ENCODE measurements at places on chromosomes 16 and 17.

DNA sequence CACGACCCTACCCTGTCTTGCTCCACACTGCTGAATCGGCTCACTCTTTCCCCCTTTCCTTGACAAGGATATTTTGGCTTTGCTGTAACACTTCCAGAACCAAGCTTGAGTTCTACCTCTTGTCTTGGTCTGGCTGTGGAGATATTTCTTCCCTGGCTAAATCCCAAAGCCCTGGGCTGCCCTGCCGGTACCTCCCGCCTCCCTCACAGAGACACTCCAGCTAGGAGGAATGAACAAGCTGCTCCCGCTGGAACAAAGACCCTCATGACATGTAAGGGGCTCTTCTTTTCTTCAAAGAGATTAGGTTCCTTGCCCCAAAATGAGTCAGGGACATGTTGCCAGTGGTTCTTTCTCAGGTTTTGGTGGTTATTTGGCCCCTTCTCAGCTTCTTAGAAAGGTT, 10.8 kb downstream of the INPP5K start:
- no peak for DNase-seq

DNA sequence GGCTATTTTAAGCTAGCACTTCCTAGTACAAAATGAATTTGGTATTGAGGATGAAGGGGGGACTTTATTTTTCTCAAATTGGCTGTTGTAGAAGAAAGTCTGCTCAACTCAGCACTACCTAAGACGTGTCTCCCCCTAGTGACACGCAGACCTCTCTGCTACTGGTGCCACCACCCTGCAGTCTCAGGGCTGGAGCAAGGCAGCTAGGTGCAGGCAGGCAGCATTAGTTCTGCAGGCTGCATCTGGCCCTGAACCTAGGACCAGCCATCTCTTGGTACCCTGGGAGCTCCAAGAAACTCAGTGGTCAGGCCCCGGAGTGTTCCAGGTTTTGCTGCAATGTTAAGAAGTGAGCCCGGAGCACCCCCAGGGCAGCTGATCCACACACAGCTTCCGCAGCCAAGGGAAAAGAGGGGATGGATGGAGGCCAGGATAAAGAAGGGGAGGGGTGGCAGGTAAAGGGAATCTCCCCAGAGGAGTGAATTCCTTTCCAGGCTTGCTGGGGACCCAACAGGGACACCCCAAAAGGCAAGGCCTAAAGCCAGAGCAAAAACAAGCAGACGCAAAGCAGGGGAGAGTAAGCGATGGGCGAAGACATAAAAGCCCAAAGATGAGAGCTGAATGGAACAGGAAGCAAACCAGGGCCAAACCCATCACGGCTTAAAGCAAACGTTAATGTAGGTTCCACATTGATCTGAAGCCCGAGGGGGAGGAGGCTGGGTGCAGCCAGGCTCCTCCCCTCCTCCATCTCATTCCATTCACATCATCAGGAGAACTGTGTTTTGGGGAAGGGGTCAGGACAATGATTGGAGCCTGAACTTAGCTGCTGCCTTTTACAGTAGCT, 200.5 kb downstream of the ZFHX3 start:
- no peak for DNase-seq

DNA sequence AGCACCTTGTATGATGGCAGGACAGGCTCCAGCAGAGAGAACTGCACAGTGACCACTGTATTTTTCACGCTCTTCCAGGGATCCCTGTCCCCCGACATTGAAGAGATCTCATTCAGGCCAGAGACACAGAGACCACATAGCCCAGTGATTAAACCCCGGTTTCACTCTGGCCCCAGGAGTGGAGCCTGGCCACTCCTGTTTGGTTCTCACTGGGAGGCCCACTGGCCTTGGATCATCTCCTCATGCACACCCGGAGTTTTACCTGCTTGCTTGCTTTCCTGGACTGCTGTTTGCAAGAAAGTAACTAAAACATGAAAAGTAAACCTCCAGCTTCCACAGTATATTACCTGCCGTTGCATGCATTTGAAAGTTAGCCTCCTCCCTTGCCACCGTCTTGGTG, 13.2 kb upstream of the CLEC18C start:
- DNase-seq: no peak

DNA sequence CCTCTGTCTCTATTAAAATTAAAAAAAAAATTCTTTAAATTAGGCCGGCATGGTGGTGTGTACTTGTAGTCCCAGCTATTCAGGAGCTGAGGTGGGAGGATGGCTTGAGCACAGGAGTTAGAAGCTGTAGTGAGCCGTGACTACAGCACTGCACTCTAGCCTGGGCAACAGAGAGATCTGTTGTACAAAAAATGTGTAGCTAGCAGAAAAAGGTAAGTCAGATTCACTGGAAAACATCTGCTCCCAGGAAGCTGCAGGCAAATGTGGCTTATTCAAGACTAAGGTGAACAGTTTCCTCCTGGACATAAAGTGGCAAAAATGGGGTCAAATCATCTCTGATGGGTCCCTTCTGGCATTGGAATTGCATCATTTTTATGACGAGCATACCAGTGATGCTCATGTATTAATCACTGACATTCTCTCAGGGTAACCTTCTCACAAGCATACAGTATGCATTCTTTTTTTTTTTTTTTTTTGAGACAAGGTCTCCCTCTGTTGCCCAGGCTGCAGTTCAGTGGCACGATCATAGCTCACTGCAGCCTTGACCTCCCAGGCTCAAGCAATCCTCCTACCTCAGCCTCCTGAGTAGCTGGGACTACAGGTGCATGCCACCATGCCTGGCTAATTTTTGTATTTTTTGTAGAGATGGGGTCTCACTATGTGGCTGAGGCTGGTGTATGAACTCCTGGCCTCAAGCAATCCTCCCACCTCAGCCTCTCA, 48.7 kb downstream of the CPPED1 start:
- DNase-seq: no peak

GRCh38 chr16:56961386-56961785, 364 bp upstream of the CETP start:
- no peak for DNase-seq

DNA sequence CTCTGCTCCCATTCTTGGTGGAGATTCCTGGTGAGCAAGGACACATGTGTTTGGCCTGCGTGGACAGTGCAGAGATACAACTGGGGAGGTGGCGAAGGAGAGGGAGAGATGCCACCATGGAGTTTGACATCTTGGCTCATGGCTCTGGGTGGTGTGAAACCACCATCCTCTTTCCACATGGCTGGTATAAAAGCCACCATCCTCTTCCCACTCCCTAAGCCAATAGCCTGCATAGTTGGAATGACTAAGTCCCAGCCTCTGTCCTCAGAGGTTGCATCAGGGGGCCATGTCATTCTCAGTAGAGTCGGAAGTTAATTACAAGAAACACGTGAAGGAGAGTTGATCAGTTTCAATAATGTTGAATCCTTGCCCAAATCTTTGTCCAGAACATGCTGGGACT, 10.0 kb downstream of the RBFOX1 start:
- DNase-seq: no peak

- no peak for DNase-seq
These were observed 78.3 kb upstream of the CIBAR2 start for GRCh38 chr16:85190572-85190971.

GRCh38 chr16:59148056-59148768, 414.1 kb upstream of the GOT2 start:
- no peak for DNase-seq

DNA sequence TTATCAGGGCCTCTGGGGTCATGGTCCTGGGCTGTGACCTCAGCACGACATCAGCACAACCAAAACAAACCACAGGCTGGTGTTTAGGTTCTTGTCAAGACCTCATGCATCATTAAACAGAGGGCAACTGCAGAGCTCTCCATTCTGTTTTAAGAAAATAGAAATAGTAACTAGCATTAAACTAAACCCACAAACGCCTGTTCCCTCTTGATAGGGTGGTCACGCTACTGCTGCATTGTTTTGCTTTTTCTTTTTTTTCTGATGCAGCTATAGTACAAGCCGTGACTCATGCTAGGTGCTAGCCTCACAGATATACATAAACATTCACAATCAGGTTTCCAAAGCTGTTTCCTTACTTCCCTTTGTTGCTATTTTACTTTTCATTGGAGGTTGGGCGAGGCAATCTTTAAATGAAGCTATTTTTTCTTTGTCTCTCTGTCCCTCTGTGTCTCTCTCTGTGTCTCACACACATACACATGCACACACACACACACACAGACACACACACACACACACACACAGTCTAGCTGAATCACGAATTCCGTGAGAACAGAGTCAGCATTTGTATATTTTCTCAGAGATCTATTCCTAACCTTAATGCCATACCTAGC, 310.3 kb downstream of the CDH13 start:
- DNase-seq: peak; percentile 68

GRCh38 chr16:454397-454940, 29.0 kb downstream of the RAB11FIP3 start:
- no peak for DNase-seq

GRCh38 chr17:54972406-54973138, 4.0 kb downstream of the STXBP4 start:
- no peak for DNase-seq

DNA sequence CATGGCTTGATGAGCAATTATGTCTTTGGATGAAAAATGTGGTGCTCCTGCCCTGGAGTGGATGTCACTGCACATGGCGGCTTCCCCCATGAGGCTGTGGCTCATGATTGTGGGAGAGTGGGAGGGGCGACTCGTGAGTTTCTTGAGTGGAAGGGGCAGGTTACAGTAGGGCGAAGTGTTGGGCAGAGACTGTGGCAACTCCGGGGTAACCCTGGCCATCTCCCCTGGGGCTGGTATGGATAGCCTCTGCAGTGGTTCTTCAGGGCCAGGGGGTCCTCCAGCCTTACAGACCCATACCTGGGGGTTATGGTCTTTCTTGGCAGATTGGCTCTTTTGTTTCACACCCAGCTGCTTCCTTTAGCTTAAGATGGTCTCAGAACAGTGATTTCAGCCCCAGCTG, 1.3 kb upstream of the TNS4 start:
- DNase-seq: no peak

- DNase-seq: no peak
These were observed 690.4 kb upstream of the RBFOX1 start for GRCh38 chr16:6642271-6642670.

- DNase-seq: peak; percentile 69
These were observed 123.2 kb downstream of the HS3ST2 start for GRCh38 chr16:22937169-22937568.

DNA sequence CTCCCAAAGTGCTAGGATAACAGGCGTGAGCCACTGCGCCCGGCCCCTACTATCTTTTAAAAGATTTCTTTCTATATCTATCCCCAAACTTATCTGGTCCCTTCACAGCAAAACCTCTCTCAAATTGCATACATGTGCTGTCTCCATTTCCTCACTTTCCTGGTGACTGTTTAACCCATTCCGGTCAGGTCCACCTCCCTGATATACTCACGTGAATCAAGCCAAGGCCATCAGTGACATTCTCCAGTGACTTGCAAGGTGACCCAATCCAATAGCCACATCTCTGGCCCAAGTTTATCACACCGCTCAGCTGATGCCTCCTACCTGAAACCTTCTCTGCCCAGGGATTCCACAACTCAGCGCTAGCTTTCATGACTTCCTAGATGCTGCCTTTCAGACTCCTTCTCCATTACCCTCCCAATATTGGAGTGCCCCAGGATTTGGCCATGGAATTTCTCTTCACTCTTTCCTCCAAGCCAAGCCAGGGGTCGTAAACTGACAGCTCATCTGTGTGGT, 1.4 kb upstream of the CTCF start:
- no peak for DNase-seq

- no peak for DNase-seq
These were observed 31.0 kb upstream of the ST6GALNAC1 start for GRCh38 chr17:76674600-76674999.
